ENCODE measurements at places on chromosomes 11 and 22.

- no peak for DNase-seq
These were observed 24.1 kb downstream of the MS4A10 start for GRCh38 chr11:60809249-60809648.

DNA sequence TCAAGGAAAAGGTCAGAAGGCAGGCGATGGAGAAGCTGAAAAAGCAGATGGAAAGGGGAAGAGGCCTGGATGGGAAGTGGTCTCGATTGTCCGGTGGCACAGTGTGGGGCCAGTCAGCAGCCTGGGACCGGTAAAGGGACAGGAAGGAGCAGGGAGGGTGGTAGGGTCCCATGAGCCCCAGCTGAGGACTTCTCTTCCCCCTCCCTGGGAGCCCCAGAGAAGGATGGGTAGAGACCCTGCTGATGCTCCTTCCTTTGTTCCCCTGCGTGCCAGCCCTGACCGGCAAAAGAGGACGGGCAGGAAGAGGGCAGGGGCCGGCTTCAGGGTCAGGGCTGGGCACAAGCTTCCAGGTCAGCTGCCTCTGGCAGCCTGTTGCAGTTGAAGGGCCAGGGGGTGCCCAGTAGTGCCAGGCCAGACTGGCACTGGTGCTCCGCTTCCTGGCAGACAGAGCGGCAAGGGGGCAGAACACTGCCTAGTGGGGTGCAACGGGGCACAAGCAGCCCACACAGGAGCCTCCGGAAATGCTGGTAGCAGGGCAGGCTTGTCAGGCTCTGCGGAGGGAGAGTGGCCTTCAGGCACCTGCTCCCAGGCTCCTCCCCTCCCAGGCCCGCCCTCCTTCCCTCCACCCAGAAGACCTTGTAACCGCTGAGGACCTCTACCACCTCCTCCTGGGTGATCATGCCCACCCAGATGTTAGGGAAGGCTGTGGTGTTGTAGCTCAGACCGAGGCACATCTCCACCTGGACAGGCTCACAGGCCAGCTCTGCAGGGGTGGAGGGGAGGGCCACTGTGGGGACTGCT lies 739 bp upstream of the C1QTNF5 start:
- no peak for DNase-seq

DNA sequence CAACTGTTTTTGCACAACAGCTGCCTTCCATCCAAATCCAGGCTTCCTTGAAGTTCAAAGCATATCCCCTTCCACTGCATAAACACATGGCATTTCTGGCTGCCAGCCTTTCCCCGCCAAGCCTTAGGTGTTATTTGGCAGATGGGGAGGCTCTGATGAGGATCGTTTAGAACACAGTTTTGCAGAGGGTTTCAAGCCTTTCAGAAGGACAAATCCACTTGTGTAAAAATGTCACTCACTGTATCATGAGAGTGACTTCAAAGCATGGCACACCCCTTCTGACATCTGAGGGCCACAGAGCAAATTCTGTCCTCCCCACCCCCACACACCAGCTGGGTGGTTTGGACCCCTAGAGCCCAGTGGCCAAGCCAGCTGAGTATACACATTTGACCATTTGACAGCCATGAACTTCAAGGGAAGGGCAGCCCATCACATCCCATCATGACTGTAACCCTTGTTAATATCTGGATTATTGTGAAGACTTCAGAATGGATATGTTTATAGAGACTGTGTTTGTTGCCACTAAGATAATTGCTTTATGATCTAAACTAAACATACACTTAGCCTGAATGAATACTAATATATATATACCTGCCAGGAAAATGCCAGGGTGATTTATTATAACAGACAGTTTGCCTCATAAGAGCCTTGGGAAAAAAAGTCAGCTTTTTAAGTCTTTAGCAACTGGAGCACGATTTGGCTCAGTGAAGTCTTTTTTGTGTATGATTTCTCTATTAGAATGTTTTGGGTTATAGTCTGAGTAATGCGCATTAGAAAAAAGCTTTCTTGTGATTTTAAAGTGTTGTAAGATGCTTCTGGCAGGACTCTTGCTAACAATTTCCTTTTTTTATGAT lies 31.9 kb downstream of the FBLN1 start:
- DNase-seq = no peak

DNA sequence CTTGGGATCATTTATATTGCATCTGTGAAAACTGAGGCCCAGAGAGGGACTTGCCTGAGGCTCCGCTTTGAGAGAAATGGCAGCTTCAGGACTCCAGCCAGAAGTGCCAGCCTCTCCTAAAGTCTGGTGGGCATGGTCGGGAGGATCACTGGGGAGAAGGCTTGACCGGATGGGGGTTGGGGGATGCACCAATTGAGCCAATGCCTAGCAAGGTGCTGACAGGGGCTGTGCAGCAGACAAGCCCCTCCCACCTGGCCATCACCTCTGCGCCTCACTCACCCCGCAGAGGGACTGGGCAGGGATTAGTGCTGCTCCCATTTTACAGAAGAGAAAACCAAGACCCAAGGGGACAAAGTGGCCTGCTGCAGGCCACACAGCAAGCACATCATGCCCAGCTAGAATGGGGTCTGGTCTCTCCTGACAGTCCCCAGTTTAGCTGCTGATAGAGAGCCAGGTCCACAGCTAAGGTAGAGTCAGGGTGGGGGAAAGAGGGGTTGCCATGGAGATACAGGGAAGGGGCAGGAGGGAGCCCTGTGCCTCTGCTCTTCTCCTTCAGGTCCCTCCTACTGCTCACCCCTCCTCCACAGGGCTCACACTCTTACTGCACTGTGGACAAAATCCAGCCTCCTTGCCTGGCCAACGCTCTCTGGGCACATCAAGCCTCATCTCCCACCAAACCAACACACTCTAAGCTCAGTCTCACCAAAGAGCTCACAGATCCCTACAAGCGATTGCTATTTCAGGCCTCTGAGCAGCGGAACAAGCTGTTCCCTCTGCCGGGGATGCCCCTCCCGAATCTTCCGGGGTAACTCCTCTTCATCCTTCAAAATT lies 29.5 kb downstream of the TEF start:
- peak; percentile 69 for DNase-seq

DNA sequence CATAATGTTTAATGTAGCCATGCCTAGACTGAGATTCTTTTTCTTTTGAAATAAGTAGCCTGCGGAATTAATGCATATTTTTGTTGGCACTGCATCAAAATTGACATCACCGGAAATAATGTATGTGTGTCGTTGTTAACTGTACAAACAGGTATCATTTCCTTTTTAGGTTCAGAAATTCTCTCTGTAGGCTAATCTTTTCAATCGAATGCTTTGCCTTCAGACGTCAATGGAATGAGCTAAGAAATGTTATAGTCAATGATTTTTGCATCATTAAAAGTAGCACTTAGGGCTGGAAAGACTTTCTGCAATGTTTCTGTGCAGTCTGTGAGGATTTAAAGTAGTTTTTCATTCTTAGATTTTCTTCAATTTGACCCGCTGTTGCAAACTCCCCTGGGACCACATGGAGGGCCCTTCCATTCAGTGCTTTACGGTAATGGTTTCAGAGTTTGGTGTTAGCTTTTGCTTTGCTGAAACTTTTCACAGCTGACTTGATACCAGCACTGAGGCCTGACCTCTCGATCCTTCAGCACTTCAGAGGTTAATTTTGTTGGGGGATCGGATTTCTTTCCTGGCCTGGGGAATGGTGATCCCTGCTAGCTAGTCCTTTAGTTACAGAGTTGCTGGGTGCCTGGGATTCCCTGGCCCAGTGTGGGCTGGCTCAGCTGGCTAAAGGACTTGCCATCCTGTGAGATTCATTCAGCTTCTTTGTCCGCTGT lies 137.8 kb downstream of the DBX1 start:
- no peak for DNase-seq

GRCh38 chr11:130087294-130087926 lies 17.7 kb downstream of the APLP2 start:
- no peak for DNase-seq

- DNase-seq = no peak
These were observed 10.7 kb downstream of the MS4A15 start for GRCh38 chr11:60767388-60767811.

DNA sequence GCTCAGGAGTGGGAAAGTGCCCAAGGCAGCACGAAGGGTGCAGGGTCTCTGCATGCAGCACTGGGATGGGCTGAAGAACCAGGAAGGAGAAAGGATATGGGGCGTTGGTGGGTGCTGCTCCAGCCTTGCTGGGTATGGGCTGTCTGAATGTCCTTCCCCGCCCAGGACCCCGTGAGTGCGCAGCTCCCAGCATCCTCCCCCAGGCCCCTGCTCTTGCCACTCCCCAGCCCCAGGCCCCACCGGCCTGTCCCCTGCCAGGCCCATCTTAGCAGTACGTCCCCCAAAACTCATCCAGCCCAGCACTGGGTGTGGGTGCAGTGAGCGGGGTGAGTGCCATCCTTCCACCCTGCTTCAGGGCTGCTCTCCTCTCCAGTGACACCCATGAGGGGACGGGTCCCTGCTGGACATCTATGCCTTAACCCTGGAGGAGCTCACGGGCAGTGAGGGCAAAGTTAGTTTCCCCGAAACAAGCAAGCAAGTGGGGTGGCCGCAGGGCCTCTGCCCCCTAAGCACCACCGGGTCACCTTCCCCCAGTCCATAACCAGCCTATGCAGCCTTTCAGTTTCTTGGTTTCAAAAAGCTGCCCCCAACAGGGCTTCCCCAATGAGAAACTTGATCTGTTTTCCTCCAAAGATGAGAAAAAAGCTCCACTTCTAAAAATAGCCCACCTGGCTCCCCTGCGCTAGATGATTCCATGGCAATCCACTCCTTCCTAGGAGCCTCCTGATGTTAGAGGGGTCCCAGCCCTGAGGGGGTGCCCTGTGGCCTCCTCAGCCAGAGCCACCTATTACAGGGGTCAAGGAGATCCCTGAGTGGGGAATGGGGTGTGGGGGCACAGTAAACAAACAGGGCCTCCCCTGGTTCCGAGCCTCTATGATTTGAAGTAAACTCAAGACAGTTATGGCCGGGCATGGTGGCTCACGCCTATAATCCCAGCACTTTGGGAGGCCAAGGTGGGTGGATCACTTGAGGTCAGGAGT lies 103.8 kb downstream of the MORC2 start:
- DNase-seq = no peak

DNA sequence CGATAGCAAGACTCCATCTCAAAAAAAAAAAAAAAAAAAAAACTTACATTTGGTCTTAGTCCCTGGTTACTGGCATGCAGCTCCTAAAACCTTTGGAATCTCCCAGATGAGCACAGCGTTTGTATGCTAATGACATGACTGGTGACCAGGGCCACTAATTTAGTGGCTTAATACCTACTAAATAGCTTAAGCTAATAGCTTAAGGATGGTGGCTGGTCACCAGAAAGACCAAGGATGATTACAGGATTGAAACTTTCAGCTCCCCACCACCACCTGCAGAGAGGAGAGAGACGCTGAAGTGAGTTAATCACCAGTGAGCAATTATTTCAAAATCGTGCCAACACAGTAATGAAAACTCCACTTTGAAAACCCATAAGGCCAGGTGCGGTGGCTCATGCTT lies 37.1 kb downstream of the DENND5A start:
- DNase-seq = no peak

DNA sequence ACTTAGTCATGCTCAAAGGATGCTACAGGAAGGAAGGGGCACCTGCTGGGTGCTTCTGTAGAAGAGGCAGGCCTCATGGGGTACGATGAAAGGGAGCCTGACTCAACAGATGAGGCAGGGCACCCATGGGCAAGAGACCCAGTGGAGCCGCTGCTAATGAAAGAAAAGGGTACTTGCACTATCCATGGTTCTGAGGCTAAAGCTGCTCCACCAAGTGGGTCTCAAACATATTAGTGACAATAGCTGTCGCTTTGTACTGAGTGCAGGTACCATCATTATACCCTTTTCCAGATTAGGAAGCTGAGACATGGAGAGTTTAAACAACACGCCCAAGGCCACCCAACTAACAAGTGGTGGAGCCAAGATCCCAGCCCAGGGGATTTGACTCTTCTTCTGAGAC lies 127.5 kb upstream of the SERPIND1 start:
- DNase-seq = no peak

DNA sequence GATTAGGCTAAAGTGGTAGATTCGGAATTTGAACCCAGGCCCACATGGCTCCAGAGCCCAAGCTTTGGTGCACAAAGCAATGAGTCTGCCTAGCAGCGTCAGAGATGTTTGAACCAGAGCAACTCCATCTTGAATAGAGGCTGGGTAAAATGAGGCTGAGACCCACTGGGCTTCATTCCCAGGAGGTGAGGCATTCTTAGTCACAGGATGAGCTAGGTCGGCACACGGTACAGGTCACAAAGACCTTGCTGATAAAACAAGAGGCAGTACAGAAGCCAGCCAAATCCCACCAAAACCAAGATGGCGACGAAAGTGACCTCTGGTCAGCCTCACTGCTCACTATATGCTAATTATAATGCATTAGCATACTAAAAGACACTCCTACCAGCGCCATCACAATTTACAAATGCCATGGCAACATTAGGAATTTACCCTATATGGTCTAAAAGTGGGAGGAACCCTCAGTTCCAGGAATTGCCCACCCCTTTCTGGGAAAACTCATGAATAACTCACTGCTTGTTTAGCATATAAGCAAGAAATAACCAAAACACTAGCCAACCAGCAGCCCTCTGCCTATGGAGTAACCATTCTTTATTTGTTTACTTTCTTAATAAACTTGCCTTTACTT lies 40.3 kb upstream of the DAGLA start:
- DNase-seq = no peak

DNA sequence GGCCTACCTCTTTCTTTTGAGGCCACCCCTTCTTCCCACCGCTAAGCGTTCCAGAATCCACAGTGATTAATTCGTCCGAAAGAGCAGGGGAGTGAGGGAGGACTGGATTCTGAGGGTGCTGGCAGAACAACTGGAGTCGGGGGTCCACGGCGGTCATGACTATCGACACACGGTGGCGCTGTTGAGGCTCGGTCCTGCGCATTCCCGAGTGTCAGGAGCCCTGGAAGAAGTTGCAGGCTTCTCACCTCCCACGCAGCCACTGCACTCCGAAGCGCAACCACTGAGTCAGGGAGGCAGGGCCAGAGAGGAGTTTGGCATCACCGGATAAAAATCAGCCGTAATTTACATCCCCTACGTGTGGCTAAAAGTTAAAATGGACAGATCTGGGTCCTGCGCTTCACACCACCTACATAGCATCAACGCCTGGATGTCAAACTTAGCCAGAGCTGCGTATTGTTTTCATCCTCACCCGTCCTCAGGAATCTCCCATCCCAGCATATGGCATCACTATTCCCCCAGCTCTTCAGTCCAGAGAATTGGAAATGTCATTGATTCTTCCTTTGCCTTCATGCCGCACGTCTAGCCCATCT lies 10.7 kb upstream of the CTSF start:
- peak; percentile 67 for DNase-seq

GRCh38 chr11:125638315-125638714 lies 13.4 kb downstream of the CHEK1 start:
- DNase-seq = no peak

- DNase-seq = no peak
These were observed 32.6 kb upstream of the SLC6A5 start for GRCh38 chr11:20566591-20567434.

- DNase-seq = no peak
These were observed 28.9 kb upstream of the SLC22A12 start for GRCh38 chr11:64561984-64562722.
